Tibial nerve (tissue), 4 donors: ENCODE measurements at places on chromosomes 4 and X. TPM values are rescaled to one million over a fixed set of nuclear protein-coding genes. Genes with fewer than 3 reads are reported as not detected.

The NAA11 gene
- not detected for total RNA-seq

The TMEM255A gene
- total RNA-seq, result 7.1 TPM

DNA sequence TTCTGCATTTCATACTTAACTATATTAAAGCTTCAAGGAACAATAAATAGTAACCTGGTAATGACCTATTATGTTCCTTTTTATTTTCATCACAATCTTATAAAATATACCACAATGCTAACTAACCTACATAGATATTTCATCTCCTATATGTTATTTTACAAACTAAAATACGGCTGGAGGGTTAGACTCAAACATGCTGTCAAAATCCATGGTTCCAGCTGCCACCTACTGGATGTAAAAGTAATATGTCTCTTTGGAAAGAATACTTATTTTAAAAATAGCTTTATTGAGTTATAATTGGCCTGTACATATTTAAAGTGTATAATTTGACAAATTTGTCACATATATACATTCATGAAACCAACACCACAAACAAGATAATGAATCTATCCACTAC is 15.0 kb downstream of the RGN start:
- peaks cover 5% of the 10 kb centered on the region for H3K27me3 ChIP-seq
- no peak for DNase-seq
- H3K36me3 ChIP-seq, result no peaks in the 10 kb centered on the region

DNA sequence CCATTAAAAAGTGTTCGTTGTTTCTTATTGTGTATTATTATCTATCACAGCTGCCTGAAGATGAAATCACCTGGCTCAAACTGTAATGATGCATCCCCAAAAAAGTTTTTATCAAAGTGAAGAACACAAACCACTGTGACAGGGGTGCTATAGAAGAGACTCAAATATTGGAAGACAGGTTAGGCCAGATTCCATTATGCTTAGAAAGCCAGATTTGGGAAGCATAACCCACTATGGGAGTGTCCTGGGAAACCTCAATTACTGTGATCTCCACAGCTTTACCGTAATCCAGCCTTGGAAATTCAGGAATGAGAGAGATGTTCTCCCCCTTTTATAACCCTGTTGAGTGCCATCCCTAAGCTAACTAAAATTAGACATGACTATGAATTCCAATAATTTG is 114.2 kb downstream of the NWD2 start:
- no peak overlapping the region for H3K27ac ChIP-seq
- no peaks in the 10 kb centered on the region for H3K27me3 ChIP-seq
- no peaks in the 10 kb centered on the region for H3K4me1 ChIP-seq
- H3K4me3 ChIP-seq, result no peak overlapping the region
- H3K36me3 ChIP-seq, result no peaks in the 10 kb centered on the region

DNA sequence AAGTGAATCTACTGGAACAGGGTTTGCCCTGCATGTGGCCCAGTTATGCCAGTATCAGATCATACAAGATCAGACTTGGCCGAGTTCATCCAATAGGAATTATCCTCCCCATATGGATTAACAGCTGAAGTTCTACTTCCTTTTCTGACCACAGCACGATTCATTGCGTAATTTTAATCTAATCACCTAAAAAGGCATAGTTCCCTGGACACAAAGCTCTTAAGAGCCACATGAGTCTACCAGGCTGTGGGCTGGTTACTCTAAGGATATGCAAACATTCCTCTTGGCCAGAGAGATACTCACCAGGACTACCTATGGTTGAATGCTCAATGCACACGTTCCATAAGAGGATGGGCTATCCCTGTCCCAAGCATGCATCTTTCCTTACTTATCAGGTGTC is 46.9 kb downstream of the CHST7 start:
- H3K4me3 ChIP-seq, result no peak overlapping the region
- no peaks in the 10 kb centered on the region for H3K27me3 ChIP-seq
- H3K27ac ChIP-seq, result no peak overlapping the region
- DNase-seq, result no peak

DNA sequence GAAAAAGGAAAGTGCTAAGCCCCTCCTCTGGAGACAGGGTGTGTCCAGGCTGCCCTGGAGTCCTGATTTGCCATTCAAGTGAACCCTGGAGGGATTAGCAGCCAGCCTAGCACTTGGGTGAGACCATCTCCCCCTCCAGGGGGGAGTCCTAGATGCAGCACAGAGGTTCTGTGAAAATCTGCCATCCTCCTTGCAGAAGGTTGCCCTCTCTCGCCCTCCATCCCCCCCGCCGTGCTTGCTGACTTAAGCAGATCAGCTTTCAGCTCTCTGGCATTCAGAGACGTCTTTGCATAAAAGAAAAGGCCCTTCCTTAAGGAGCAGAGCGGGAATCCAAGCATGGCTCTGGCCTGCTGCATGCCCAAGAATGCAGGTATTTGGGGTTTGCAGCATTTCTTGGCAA is 102.1 kb upstream of the SCML1 start:
- H3K27ac ChIP-seq, result no peak overlapping the region
- H3K4me1 ChIP-seq, result no peaks in the 10 kb centered on the region
- no peaks in the 10 kb centered on the region for H3K36me3 ChIP-seq
- H3K27me3 ChIP-seq, result no peaks in the 10 kb centered on the region

The TRMT2B gene
- 18.9 TPM for total RNA-seq

- no peaks in the 10 kb centered on the region for H3K27me3 ChIP-seq
- H3K27ac ChIP-seq, result no peak overlapping the region
- H3K4me1 ChIP-seq, result no peaks in the 10 kb centered on the region
- H3K4me3 ChIP-seq, result no peak overlapping the region
- no peaks in the 10 kb centered on the region for H3K36me3 ChIP-seq
Measured at GRCh38 chr4:124321364-124321763, 391.2 kb downstream of the ANKRD50 start.

The XAGE1A gene
- not detected for total RNA-seq

GRCh38 chr4:86556791-86557415 is 37.2 kb upstream of the PTPN13 start:
- no peak overlapping the region for H3K4me3 ChIP-seq
- no peaks in the 10 kb centered on the region for H3K4me1 ChIP-seq
- DNase-seq, result no peak
- no peak overlapping the region for H3K27ac ChIP-seq
- no peaks in the 10 kb centered on the region for H3K27me3 ChIP-seq

The CXorf49 gene
- not detected for total RNA-seq

The TSPAN5 gene
- 15.3 TPM for total RNA-seq

DNA sequence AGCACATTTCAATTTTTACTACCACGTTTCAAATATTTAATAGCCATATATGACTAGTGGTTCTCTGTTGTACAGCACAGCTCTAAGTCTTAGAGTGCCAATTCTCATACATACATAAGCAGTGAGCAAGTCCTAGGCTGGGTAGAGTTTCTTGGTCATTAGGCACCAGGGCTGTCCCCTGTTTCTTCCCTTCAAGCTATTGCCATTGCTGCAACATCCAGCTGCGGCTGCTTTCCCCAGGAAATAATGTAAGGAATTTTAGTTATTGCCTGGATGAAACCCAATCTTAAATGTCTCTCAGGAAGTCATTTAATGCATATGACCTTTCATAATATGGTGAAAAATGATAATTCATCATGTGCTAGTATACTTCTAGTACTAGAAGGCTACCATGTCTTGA is 74.1 kb upstream of the PPP3CA start:
- no peaks in the 10 kb centered on the region for H3K27me3 ChIP-seq
- H3K4me1 ChIP-seq, result peaks cover 5% of the 10 kb centered on the region
- H3K36me3 ChIP-seq, result no peaks in the 10 kb centered on the region
- no peak overlapping the region for H3K4me3 ChIP-seq
- H3K27ac ChIP-seq, result no peak overlapping the region

- DNase-seq, result no peak
- peaks cover 19% of the 10 kb centered on the region for H3K4me1 ChIP-seq
- no peak overlapping the region for H3K27ac ChIP-seq
- H3K27me3 ChIP-seq, result no peaks in the 10 kb centered on the region
- H3K4me3 ChIP-seq, result no peak overlapping the region
- no peaks in the 10 kb centered on the region for H3K36me3 ChIP-seq
Measured at GRCh38 chr4:10028910-10029309, 7.6 kb upstream of the SLC2A9 start.

DNA sequence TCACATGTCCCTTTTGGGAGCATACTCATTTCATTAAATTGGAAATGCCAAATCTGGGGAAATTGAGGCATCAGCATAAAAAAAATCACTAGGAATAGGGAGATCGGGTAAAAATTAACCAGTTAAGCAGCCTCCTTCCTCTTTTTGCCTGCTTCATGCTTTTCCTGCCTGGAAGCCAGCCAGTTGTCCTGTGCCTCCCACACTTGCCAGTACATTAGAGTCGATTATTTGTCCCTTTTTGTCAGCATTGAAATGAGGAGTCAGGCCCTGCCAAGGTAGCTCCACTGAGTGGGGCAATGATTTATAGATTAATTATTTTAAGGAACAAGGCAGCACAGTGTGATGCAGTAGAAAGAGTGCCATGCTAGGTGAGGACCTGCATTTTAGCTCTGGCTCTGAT is 55.3 kb downstream of the SH2D1A start:
- no peaks in the 10 kb centered on the region for H3K36me3 ChIP-seq
- H3K27ac ChIP-seq, result no peak overlapping the region
- no peaks in the 10 kb centered on the region for H3K4me1 ChIP-seq
- DNase-seq, result no peak
- no peaks in the 10 kb centered on the region for H3K27me3 ChIP-seq

The HSD17B10 gene
- 137 TPM for total RNA-seq

- H3K36me3 ChIP-seq, result no peaks in the 10 kb centered on the region
- no peaks in the 10 kb centered on the region for H3K27me3 ChIP-seq
- no peak for DNase-seq
- no peak overlapping the region for H3K4me3 ChIP-seq
Measured at GRCh38 chr4:43754566-43754965, 694.0 kb downstream of the KCTD8 start.

- no peaks in the 10 kb centered on the region for H3K36me3 ChIP-seq
- no peak for DNase-seq
- no peaks in the 10 kb centered on the region for H3K4me1 ChIP-seq
- no peak overlapping the region for H3K27ac ChIP-seq
- no peak overlapping the region for H3K4me3 ChIP-seq
- no peaks in the 10 kb centered on the region for H3K27me3 ChIP-seq
Measured at GRCh38 chr4:167282171-167282864, 48.0 kb upstream of the SPOCK3 start.

GRCh38 chr4:48944756-48945241 is 38.2 kb upstream of the OCIAD2 start:
- H3K36me3 ChIP-seq, result no peaks in the 10 kb centered on the region
- no peak for DNase-seq

DNA sequence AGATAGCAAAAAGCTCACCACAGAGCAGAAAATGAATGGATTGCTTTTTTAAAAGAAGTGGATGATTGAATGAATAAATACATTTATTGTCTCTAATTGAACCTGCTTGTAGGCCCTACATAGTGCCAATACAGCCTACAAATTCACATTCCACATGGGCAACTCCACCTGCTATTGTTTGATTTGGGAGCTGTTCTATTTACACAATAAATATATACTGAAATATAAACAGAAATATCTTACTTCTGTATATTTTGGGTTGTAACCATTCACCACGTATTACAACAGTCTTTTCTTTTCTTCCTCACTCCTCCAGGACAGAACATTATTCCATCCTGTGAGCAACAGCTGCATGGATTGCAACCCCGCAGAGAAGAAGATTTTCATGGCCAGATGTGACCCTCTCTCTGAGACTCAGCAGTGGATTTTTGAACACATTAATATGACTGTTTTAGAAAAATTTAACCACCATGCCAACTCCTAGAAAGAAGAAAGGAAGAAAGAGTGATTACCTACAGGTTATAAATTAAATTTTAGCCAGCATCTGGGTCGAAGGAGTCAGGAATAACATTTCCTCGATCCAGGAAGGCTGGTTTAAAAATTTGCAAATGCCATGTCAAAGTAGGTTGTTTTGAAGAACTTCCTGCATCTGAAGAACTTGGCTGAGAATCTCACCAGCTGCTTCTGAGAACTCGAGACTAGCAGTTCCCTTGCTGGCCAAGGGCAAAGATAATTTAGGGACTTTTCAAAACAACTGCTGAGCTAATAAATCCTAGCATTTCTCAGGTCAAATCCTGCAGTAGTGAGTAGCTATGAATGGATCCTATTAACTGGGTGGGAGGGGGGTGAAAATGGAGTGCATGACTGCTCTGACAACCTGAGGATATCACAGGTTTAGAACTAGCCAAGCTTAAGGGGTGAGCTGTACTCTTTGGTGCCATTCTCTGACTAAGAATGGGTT is 128.7 kb upstream of the GALNT7 start:
- H3K27me3 ChIP-seq, result no peaks in the 10 kb centered on the region

The F8A2 gene
- total RNA-seq, result not detected

GRCh38 chrX:64204252-64204651 is 1.3 kb downstream of the AMER1 start:
- H3K4me1 ChIP-seq, result peaks cover 28% of the 10 kb centered on the region
- H3K27ac ChIP-seq, result peak overlapping the region; percentile 90
- peak overlapping the region; percentile 82 for H3K4me3 ChIP-seq
- peak; percentile 11 for DNase-seq
- H3K36me3 ChIP-seq, result no peaks in the 10 kb centered on the region

The USP53 gene
- 549 TPM for total RNA-seq

GRCh38 chrX:2640436-2641150 is 50.5 kb upstream of the CD99 start:
- DNase-seq, result no peak
- no peaks in the 10 kb centered on the region for H3K27me3 ChIP-seq
- H3K27ac ChIP-seq, result no peak overlapping the region
- H3K36me3 ChIP-seq, result peaks cover 43% of the 10 kb centered on the region
